ENCODE measurements at places on chromosomes 12 and 14. TPM values are rescaled to one million over a fixed set of nuclear protein-coding genes. Genes with fewer than 3 reads are reported as not detected.

- no peak for DNase-seq
These were observed 20.5 kb downstream of the BRAP start for GRCh38 chr12:111664961-111665865.

GRCh38 chr12:47802312-47802711, 17.4 kb downstream of the HDAC7 start:
- DNase-seq, result no peak

GRCh38 chr14:92520102-92521057, 6.8 kb downstream of the RIN3 start:
- no peak for DNase-seq

DNA sequence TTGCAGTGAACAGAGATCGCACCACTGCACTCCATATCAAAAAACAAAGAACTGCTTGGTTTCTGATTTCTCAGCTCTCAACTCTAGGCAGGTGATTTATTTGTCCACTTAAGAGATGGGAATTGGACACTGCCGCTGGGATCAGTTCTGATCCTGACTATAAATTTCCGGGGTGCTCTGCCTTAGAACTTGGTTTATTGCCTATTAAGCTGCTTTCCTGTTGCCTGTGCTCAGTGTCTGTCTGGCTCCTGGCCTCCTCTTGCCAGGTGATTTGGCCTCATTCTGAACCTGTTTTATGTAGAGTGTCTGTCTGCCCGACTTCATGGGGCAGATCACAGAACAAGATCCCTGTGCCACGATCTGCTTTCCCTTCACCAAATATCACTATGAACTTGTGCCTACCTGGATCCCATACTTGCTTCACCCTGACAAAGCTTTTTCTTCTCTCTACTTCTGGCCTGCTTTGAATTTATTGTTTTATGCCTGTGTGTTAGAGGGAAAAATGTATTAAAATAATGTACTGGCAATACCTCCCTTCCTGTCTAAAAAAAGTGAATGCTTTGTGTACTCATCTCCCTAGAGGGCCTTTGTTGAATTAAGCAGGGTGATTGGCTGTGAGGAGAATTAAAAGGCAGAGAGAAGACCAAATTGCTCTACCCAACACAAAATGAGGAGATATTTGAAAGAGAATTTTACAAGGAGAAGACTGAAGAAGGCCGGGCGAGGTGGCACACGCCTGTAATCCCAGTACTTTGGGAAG, 27.6 kb downstream of the CDKN1B start:
- no peak for DNase-seq

GRCh38 chr12:46693034-46693433, 132.8 kb downstream of the SLC38A4 start:
- no peak for DNase-seq

RNASE3 gene
- not detected for total RNA-seq

OR4E1 gene
- not detected for total RNA-seq
